Left renal pelvis (tissue), 4 donors: ENCODE measurements at places on chromosomes 5 and 9. TPM values are rescaled to one million over a fixed set of nuclear protein-coding genes. Genes with fewer than 3 reads are reported as not detected.

DNA sequence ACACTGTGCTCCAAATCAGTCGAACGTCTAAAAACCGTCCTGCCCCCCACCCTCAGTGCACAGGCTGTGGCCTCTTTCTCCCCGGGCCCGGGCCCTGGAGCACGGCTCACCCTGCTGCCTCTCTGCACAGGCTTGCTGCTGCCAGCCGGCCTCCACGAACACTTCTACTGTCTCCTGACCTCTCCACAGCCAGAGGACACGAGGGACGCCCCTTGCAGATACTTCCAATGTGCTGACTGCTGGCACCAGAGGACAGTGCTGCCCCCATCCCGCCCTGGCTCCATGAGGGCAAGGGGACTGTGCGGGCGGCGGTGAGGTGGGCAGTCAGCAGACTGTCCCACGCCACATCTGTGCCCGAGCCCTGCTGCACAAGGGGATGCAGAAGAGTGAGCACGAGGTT, 174.8 kb downstream of the COL23A1 start:
- DNase-seq = no peak

- no peak for DNase-seq
These were observed 157.0 kb upstream of the SMIM23 start for GRCh38 chr5:171628633-171628974.

GRCh38 chr5:50726475-50727148, 60.2 kb downstream of the PARP8 start:
- no peak for DNase-seq

DNA sequence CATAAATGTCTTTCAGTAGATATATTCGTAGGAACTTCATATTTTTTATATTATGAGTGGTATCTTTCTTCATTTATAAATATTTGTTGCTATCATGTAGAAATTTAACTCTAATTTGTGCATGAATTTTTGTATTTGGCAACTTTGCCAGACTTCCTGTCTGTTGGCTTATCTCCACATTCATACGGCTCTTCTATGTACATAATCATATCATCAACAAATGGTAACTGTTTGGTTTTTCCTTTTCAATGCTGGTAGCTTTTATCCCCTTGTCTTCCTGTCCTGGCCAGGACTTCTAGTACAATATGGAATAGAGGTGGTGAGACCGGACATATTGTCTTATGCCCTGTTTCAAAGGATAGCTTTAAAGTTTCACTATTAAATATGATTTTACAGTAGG, 132.3 kb upstream of the COL5A1 start:
- no peak for DNase-seq

- DNase-seq = no peak
These were observed 15.6 kb upstream of the DAB2 start for GRCh38 chr5:39440192-39440957.

Gene ABHD17B
- polyA plus RNA-seq = 28.3 TPM
